ENCODE measurements at places on chromosomes 1 and 21. TPM values are rescaled to one million over a fixed set of nuclear protein-coding genes. Genes with fewer than 3 reads are reported as not detected.
A peak's percentile ranks its signal among the peaks of the same experiment; 100 is the strongest.

C8B gene
- total RNA-seq = not detected

CCDC185 gene
- not detected for total RNA-seq

AQP10 gene
- not detected for total RNA-seq

TRIM58 gene
- 1.4 TPM for total RNA-seq

FCRL1 gene
- total RNA-seq = 0.29 TPM

NTRK1 gene
- total RNA-seq = 3.5 TPM

ILDR2 gene
- 0.10 TPM for total RNA-seq

S100A3 gene
- 4.1 TPM for total RNA-seq

SYTL1 gene
- total RNA-seq = 1.9 TPM

BTG2 gene
- total RNA-seq = 153 TPM

RGS7 gene
- not detected for total RNA-seq

GRCh38 chr1:210786546-210786945, 347.4 kb downstream of the KCNH1 start:
- DNase-seq = no peak

GRCh38 chr1:195663549-195664280, 944.5 kb downstream of the KCNT2 start:
- DNase-seq = no peak

DNA sequence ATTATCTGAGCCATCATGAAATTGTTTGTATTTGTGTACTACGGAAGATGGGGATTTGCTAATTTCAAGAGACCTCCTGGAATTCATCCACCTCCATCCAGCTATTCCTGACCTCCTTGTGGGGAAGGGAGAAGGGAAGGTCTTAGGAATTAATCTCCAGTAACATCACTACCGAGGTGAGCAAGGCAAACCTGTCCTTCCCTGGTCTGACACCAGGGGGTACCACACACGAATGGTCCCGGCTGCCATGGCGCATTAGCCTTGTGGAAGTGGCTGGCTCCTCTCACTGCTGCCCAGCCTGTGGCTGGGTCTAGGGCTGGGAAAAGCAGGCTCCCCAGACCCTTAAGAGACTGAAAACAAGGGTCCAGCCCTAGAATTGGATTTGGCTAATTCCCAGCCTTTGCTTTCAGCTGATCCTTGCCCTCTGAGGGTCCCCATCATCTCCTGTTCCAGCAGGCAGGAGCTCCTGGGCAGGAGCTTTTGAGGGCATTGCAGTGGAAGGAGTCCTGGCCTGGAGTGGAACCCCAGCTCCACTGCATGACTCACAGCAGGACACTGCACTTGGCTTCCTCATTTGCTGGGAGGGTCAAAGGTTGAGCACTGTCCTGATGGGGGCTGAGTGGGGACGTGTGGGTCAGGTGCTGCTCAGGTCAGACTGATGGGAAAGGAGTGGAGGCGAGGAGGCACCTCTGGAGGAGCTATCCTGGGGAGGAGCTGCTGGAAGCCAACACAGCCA, 34.8 kb downstream of the RIMS3 start:
- DNase-seq = no peak

DNA sequence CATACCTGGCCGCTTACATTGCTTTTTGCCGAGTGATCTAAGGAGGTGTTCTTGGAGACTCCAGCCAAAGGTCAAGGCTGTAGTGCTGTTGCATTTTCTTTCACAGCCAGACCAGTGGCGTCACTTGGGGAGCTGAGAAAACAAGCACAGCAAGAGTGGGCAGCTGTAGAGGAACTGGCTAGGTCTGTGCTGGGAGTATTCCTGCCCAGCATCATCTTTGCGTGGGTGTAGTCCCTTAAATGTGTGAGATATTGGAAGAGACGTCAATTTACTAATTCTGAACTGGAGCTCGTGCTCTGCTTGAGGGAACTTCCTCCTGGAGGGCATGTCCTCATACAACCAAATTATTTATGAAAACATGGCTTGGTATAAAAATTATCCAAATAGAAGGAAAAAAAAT, 10.2 kb downstream of the UBIAD1 start:
- DNase-seq = no peak

DNA sequence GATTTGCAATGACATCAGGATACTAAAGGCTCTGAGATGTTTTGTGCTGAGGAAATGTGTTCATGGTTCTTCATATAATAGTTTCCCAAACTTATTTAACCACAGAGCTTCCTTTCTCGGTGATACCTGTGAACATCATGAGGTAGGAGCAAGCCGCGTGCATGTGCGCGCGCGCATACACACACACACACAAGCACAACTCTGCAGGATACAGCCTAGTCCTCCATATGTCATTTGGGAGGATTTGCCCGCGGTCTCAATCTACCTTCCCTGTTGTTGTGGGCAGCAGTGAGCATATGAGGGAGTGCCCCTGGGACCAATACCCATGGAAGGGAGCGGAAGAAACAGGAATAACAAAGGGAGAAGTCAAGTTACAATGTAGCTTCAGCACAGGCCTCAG, 12.2 kb upstream of the TTC4 start:
- no peak for DNase-seq

DNA sequence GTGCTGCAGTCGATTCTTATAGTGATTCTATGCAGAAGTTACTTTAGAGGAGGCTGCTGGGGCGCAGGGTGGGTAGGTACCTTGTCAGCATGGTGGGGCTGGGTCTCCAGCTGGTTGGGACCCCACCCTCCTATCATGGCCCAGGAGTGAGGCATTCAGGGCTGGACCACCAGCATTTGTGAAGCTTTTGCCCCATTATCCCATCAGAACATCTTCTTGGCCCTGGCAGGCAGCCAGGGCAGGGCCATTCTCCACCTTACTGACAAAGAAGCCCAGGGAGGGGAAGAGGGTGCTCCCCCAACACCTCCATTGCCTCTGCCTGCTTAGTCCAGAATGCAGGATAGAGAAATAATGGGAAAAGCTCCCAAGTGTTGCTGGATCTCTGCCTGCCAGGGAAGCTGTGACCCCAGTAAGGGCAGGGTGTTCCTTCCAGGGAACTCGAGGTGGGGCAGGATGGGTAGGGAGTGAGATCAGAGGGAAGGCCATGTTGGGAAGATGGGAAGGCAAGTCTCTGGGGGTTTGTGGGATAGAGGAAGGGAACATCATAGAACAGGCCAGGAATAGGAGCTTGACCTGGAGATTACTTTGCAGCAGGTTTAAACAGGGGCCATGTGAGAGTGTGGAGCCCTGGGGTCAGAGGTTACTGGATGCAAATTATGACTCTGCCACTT, 16.2 kb upstream of the SLC2A1 start:
- DNase-seq = peak; percentile 34

DNA sequence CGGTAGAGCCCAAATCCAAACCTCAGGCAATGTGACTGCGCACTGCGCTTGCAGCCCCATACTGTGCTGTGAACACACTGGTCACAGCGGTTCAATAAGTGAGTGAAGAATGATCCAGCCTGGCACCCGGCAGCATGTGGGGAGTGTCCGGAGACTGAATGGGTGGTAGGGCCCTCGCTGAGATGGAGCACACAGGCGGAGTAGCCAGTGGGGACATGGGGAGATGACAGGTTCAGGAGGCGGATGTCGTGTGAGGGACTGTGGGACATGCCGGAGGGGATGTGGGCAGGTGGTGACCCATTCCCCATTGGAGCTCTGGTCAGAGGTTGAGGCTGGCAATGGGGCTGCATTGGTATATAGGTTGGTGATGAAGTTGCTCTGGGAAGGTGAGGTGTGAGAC, 5.6 kb downstream of the SRARP start:
- no peak for DNase-seq

DNA sequence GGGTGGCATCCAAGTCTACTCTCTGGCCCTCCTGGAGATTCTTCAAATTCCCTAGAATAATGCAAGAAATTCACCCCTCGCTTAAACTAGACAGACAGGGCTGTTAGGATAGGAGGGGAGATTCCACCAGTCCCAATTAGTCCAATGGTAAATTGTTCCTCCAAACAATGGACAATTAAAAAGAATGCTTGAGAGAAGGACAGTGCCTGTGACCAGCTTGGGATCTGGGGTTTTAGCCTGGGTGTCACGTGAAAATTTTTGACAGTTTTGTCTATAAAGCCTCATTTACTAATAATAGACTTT, 177.7 kb upstream of the RAB4A start:
- no peak for DNase-seq

DNA sequence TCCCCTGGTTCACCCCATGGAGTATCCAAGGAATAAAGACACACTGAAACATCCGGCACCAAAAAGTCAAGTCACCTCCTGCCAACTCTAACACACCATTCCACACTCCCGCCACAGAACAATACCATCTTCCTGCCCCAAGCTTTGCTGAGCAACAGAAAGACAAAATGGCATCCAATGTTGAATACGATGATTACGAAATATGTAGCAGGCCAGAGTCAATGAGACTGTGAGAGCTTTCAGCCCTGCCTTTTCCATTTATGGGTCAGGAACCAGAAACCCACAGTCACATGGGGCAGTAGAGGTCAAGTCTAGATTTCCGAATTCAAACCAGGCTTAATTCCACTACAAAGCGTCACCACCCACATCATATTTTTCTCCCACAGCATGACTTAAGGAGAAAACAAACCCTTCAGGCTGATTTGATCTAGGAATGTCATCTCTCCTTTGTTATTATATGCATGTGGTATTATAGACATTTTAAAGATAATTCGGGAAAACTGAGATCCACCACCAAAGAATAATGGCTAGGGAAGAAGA, 249.8 kb downstream of the SETD4 start:
- no peak for DNase-seq

DNA sequence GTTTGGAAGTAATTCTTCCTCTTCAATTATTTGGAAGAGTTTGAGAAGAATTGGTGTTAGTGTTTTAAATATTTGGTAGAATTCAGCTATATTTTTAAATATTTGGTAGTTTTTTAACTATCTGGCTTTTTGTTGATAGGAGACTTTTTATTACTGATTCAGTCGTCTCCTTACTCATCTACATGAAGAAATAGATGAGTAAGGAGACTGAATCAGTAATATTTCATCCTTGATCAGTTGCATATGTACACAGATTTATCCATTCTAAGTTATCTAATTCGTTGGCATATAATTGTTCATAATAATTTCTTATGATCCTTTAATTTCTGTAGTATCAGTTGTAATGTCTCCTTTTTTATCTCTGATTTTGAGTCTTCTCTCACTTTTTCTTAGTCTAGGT, 224.1 kb downstream of the GPR52 start:
- DNase-seq = no peak

DNA sequence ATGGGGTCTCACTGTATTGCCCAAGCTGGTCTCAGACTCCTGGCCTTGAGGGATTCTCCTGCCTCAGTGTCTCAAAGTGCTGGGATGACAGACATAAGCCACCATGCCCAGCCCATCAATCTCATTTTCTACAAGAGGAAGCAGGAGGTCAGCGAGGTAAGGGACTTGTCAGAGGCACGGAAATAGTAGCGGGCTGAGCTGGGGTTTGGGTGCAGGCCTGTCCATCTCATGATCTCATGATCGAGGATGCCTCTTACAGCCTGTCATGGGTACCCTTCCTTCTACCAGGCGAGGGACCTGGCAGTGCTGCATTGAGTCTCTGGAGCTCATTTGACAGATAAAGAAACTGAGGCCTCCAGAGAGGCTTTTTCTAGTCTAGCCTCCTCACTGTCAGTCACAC, 28.5 kb upstream of the SCCPDH start:
- DNase-seq = no peak

DNA sequence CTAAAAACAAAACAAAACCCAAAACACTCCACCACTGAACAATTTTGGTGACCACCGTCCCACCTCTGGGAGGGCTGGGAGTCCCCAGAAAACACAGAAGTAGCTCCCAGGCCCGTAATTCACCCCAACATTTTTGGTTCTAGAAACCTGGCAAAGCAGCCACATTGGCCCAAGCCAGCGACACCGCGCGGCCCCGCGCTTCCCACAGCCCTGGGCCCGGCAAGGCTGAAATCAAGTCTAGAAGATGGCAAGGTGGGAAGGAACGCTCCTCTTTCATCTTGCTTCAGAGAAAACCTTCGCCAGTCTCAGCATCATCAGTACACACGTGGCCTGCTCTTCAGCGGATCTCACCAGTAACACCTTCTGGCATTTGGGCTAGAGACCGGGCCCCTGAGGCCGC, 35.9 kb upstream of the NID1 start:
- no peak for DNase-seq

GRCh38 chr21:44996983-44997936, 57.4 kb downstream of the SLX9 start:
- DNase-seq = no peak

DNA sequence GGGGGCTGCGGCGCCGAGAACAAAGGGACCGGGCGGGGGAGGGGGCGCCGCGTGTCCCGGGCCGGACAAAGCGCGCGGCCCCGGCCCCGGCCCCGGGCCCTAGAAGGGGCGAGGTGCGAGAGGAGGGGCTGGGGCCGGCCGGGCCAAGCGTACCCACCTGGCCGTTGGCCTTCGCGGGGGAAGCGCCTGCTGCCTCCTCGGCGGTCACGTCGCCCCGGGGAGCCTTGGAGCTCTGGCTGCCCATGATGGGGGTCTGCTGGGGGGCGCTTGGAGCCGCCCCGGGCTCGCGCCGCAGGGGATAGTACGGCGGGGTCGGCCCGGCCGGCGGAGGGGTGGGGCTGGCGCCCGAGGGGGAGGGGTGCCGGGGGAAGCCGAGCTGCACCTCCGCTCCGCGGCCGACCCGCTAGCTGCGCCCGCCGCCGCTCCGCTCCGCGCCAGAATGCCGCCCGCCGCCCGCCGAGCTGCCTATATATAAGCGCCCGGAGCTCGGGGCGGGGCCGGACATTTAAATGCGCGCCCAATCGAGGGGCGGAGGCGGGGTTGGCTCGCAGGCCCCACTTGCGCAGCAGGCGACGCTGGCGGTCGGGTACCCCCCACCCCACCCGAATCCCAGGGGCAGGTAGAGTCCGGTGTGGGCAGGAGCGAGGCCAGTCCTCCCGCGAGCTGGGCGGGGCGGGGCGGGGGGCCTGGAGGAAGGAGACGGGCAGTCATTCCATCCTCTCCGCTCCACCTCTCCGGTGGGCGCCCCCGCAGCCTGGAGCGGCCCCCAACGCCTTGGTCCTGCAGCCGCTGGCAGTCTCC, at the start of gene MARCKSL1:
MARCKSL1 (minus strand) TSS at position 444 of the 801 bp plus-strand sequence; CDS start at position 244, 200 bp downstream.
- DNase-seq = peak; percentile 94

GRCh38 chr1:180213401-180214170, 16.5 kb upstream of the LHX4 start:
- peak; percentile 77 for DNase-seq

- DNase-seq = no peak
These were observed 19.2 kb downstream of the PKP1 start for GRCh38 chr1:201302163-201303152.

DNA sequence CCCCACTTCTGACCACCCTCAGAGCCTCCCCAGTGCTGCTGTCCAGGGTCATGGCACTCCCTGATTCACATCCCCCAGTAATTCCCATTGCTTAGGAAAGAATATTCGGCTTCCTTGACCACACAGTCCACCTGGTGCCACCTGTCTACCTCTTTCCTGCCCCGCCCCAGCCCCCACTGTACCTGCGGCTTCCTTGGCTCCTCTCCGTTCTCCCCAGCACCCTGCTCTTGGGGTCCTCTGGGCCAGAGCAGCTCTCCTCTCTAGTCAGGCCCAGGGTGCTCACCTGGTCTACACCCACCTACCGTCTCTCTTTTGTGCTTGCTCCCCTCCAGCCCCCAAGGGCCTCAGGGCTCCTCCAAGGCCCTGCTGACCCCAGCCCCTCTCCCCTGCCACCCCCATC, 142.6 kb downstream of the PEX14 start:
- peak; percentile 58 for DNase-seq

GRCh38 chr1:109246141-109246551, 3.2 kb upstream of the CELSR2 start:
- no peak for DNase-seq

GRCh38 chr1:53416269-53416813, 42.9 kb upstream of the DMRTB1 start:
- DNase-seq = no peak

GRCh38 chr1:235052067-235053008, 76.3 kb downstream of the TOMM20 start:
- peak; percentile 42 for DNase-seq

Measured in posterior vena cava (tissue), 2 donors.